ENCODE measurements at places on chromosomes 2 and 18.

GRCh38 chr2:111687911-111688310 is 196.1 kb downstream of the ANAPC1 start:
- DNase-seq: no peak

DNA sequence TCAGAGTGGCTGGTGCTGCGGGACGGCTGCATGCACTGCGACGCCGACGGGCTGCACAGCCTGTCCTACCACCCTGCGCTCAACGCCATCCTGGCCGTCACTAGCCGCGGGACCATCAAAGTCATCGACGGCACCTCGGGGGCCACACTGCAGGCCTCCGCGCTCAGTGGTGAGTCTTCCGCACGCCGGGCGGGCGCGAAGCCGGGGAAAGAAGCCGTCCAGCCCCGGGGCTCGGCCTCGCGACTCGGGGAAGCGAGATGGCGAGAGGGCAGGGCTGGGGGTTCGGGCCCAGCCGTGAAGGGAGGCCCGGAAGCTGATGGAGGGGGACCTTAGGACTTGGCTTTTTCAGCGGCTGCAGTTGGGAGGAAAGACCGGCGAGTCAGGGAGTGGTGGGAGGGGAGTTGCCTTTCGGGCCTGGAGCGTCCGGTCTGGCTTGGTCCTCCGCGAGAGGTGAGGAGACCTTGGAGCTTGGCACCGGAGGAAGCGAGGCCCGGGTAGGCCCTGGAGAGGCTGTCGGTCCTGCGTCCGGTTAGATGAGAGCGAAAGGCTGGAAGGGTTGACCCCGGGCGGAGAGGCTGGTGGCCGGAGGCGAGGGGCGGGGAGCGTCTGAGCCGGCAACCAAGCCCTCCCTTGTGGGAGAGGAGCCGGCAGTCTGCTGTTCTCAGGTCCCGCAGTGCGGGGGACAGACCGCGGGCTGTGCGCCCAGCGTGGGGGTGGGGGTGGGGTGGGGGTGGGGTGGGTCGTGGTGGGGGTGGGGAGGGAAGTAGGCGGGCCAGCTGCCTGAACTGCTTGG is 691 bp downstream of the BIRC6 start:
- peak; percentile 40 for DNase-seq

GRCh38 chr2:158202161-158202815 is 100.6 kb downstream of the UPP2 start:
- no peak for DNase-seq

DNA sequence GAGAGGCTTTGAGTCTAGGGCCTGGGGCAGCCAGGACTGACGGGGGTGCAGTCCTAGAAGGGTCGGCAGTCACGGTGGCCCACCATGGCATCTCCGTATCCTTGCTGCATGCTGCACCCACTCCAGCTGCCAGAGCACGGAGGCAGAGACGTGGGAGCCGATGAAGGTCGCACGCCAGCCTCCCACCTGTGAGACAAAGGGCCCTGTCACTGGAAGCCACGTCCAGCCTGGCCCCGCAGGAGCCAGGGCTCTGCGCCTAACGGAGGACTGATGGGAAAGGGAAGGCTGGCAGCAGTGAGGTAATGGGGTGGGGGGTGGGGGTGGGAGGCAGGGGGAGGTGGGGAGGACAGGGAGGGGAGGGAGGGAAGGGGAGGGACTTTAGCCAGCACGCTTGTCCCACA is 21.9 kb downstream of the ITM2C start:
- DNase-seq: no peak

DNA sequence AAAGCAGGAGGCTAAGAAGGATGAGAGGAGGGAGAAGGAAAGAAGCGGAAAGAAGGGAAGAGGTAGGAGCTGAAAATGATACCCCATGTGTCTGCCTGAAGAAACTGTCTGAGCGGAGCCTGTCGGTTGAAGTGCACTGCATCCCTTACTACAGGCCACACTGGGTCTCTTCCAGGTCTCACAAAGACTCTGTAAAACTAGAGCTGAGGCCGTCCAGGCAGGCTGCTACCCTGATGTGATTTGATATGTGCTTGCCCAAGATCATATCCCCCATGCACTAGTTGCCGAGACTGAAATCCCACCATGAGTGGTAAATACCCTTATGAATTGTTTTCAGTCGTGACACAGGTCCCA is 134.4 kb downstream of the MAIP1 start:
- no peak for DNase-seq

- DNase-seq: no peak
Observed at GRCh38 chr18:45541421-45541820, 73.9 kb upstream of the SLC14A2 start.

DNA sequence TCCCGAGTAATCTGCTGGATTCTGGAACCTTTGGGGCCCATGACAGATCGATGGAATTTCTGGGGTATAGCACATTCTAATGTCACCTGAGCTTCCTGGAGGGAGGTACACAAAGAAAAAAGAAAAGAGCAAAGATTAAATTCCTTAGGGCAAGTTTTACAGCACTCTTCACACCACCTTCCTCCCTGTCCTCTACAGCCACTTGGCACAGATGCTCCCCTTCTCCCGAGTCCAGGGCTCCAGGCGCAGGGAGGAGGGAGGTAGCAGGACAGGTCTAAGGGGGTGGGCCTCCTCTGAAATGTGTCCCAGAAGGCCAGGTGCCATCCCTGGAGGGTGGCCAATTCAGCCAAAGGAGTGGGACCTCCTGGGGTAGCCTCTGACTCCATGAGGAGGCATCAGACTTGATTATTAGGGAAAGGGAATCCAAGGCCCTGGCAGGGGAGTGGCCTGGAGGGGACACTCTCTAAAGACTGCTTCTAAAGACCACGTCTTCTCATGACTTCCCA is 50.3 kb downstream of the ANO7 start:
- no peak for DNase-seq

DNA sequence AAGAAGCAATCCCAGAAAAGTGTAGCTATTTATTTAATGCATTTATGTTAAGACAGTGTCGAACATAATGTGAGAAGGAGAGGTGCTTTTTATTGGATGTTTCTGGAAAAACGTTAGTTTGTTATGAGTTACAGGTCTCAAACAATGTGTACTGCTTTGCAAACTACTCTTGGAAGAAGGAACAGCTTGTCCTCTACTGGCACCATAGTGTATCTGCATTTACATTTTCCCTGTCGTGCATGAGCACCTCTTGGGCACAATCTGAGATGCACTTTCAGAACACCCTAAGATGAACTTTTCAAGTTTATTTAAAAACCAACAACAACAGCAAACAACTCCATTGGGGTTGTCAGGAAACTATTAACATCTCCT is 22.8 kb downstream of the CCNYL1 start:
- DNase-seq: no peak

DNA sequence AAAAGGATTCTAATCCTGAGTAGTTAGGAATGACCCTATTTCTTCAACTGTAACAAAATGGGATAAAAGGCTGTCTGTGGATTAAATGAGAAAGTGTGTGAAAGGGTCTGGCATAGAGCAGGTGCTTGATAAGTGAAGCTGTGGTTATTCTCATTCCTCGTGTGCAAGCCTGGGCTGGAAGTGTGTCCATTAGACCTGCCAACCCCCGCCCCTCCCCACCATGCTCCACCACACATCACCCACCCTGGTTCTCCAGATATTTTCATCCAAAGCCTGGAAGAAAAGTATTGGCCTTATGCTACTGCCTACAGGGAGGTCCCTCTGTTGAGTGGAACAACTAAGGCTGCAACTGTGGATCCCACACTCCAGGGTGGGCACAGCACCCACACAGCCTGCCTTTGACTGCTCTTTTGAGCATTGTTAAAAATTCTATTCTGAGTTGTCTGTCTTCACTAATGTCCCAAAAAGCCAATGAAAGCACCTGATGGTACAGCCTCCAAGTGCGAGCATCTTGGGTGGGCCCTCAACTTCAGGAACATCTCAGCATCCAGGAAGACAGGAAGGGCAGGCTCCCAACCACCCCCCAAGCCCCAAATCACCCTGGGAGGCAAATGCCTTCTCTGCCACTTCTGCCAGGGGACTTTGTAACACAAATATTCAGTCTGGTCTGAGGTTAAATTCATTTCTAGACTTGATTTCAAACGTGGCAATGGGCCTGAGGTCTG is 102.8 kb upstream of the PPP1CB start:
- no peak for DNase-seq

DNA sequence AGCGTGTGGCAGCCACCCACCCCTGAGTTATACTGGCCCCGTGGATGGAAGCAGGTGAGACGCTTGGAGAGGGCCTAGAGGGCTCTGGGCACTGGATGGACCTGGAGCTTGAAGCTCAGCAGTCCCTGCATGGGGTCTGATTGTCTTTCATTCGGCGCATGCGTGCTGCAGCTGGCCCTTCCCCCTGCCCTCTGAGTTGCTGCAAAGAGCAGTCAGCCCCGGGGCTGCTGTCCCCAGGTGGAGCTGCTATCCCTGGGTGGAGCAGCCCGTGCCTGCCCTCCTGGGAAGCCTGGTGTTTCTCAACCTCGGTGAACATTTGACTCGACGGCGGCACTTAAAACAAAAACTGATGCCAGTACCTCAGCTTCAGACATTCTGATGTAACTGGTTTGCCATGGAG is 29.6 kb downstream of the IGFBP5 start:
- DNase-seq: no peak

- no peak for DNase-seq
Observed at GRCh38 chr2:236674646-236675045, 105.0 kb downstream of the ACKR3 start.

- DNase-seq: no peak
Observed at GRCh38 chr2:65901756-65902155, 469.4 kb upstream of the SPRED2 start.

DNA sequence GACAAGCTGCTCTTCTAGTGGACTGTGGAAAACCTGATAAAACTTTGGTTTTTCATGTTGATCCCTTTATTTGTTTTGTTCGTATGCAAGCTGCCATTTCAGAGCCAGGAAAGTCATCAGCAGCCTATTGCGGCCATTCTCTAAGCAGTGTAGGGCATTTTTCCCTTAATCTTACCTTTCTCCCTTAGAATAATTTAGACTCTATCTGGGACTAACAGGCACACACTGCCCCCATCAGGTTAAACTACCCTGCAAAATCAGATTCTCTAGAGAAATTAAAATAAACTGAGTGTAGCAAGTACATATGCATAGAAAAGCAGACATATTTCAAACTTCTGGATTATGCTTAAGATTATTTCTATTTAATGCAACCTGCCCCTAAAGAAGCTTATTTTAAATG is 347.5 kb downstream of the METTL4 start:
- DNase-seq: no peak

DNA sequence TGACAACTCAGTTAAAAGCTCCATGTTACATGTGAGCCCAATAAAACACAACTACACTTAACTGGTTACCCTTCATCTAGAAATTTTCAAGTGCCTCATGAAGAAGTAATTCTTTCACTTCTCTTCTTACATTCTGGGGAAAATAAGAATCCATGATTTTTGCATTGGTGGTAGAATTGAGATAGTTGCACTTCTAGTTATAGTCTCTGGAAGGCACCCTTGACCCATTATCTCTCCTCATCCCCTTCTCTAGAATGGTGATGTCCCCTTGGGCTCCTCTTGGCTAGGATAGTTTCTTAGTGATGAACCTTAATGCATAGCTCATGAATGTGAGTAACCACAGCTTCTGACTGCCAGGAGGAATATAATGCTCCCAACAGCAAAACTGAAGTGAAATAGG is 3.6 kb downstream of the LGALSL start:
- no peak for DNase-seq

- no peak for DNase-seq
Observed at GRCh38 chr18:8374676-8375075, 234.6 kb upstream of the RAB12 start.

DNA sequence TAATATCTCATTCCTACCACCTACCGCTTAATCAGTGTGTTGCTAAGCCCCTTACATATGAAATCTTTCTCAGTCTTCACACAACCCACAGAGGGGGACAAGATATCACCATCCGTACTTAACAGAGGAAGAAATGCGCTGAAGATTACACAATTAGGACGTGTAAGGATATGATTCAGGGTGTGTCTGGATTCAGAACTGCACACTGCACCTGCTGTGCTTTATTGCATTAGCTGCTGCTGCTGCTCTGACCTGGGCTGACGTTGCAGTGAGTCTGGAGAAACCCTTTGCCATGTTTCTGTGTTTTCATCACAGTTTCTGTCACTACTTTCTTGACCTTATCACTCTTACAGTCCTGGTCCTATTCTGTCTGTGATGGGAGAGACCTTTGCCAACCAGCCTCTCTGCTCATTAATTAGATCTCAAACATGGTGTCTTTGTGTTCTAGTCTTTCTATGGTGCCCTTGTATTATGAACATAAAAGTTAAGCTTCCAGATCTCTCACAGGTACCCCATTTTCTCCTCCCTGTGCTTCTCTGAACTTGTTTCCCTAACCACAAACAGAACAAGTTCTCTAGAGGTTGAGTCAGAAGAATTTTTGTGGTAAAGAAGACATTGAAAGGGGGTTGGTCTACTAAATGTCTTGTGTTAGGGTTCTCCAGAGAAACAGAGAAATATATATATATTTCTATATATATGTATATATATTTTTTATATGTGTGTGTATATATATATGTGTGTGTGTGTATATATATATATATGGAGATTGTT is 92.9 kb upstream of the CYP1B1 start:
- no peak for DNase-seq

- peak; percentile 76 for DNase-seq
Observed at GRCh38 chr2:234463626-234464290, 33.1 kb downstream of the ARL4C start.
